KG1 (cell line): ENCODE measurements at places on chromosomes 16 and 17.

DNA sequence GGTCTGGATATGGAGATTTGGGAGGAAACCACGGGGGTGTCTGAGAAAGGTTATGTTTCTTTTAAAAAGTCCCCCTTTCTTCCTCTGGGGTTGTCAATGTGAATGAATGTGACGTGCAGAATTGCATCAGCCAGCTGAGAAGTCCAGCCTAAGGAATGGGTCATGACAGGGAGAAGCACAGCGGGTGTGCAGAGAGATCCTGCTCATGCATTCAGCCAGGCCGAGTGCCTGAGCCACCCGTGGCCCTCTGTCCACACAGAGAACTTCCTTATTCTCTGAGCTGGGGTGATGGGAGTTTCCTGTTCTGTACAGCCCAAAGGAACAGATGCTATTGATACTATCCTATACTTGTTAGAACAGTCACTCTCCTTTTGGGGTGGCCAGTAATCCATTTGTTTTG lies 117.9 kb downstream of the CPPED1 start:
- DNase-seq = no peak

GRCh38 chr17:66619206-66619605 lies 215.7 kb upstream of the CACNG5 start:
- no peak for DNase-seq

DNA sequence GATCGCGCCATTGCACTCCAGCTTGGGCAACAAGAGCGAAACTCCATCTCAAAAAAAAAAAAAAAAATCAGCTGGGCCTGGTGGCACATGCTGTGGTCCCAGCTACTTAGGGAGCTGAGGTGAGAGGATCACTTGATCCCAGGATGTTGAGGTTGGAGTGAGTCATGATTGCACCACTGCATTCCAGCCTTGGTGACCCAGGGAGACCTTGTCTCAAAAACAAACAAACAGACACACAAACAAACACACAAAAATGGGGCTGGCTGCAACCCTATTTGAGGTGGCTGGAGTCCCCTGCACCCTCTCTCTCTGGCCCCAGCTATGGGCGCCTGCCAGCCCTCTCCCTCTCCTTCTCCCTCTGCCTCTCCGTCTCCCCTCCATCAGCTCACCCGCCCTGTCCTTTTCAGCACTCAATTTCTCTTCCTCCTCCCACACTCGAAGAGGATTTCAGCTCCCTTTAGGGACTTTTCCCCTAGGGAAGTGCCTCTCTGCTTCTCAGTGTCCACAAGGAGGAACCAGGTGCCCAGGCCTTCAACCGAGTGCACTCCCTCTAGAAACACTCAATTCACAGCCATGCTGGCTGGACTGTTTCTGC lies 17.5 kb upstream of the TFAP4 start:
- no peak for DNase-seq

DNA sequence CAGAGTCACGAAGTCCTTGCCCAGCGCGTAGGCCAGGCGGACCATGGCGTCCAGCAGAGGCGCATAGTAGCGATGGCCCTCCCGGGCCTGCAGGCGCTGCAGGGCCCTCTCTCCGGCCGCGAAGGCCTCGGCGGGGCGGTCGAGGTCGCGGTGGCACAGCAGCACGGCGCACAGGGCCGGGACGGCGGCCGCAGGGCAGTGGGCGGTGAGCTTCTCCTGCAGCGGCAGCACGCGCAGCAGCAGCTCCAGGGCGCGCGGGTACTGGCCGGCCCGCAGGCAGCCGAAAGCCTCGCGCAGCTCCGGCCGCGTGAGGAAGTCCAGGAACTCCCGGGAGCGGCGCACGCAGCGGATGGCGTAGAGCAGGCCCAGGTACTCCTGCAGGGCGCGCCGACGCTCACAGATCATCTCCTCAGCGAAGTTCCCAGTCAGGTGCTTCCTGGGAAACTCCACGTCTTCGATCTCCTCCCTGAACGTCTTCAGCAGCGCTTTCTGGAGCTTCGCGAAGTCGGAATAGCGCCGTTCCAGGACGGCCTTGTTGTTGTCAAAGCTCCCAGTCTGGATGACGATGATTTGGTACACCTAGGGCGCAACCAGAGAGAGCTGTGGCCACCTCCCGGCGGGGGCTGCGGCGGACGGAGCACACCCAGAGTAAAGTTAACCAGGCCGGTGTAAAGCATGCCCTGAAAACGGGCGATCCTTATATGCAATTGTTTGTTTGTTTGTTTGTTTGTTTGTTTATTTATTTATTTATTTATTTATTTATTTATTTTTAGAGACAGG lies 7.4 kb downstream of the SNX20 start:
- no peak for DNase-seq

GRCh38 chr16:71895679-71896365 lies 491 bp downstream of the IST1 start:
- no peak for DNase-seq

DNA sequence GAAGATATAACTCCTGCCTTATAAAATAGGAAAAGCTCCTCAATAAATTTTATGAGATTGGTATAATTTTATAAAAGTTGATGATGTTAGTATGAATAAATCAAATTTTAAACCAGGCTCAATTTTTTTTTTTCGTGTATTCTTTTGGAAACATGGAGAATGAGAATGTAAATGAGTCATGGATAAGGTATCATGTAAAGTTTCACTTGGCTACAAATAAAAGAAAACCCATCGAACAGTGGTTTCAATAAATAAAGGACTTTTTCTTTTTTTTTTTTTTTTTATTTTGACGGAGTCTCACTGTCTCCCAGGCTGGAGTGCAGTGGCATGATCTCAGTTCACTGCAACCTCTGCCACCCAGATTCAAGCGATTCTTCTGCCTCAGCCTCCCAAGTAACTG lies 67.3 kb downstream of the PHKB start:
- DNase-seq = no peak

DNA sequence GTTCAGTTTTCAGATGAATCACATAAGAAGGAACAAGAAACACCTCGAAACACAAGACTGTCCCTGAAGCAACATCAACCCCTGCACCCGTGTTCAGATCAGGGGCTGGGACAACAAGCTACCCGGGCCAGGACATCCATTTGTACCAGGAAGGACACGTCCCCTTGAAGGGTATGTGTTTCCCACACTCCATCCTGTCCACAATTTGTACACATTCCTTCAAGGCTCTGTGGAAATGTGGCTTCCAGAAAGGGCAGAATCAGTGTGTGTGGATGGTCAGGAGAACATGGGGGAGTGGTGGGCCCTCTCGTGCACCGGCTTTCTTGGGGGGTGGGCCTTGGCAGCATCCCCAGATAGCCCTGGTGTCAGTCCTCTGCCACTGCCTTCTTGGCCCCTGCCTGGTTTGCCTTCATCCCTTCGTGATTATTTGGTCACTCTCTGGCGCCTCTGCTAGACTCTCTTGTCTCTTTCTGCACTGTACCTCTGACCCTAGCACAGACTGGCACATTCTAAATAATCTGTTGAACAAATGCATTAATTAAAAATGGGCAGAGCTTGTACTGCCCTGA lies 10.3 kb downstream of the KIFC3 start:
- DNase-seq = no peak

- DNase-seq = no peak
Measured at GRCh38 chr16:31298958-31299357, 39.2 kb downstream of the ITGAM start.

GRCh38 chr17:37744961-37745800 lies at the start of gene HNF1B:
HNF1B (minus strand) TSS chr17:37745059; CDS start chr17:37744884, 175 bp downstream.
- DNase-seq = no peak

DNA sequence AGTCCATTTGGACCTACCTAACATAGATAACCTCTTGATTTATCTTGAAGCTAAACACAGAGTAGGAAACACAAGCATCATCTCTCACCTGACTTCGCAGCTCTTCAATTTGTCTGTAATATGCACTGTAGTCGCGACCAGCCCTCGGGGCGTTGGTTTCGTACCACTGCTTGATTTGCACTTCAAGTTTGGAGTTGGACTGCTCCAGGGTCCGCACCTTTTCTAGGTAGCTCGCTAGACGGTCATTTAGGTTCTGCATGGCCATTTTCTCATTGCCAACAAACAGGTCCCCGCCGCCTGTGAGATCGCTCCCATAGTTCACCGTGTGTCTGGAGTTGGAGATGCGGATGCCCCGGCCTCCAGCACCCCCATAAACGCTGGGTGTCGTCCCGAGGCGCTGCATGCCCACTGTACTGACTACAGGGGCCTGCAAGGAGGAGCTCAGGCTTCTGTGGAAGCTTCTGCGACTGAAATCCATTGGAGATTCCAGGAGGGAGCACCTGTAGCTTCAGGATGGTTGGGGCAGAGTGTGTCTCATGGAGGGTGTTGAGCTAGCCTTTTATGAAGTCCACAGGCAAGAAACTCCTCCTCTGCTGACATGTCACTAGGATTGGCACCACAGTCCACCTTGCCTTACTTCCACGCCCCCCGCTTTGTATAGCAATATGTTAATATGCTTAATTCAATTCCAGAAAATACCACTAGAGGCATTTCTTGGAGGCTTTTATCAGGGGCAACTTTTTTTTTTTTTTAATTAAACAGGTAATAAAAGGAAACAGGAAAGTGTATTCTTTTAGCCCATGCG lies at the start of gene KRT20:
Gene KRT20, minus strand, starts transcription at position 535 of the 805 bp plus-strand sequence. Its CDS starts 57 bp downstream, at position 478.
- DNase-seq = no peak

DNA sequence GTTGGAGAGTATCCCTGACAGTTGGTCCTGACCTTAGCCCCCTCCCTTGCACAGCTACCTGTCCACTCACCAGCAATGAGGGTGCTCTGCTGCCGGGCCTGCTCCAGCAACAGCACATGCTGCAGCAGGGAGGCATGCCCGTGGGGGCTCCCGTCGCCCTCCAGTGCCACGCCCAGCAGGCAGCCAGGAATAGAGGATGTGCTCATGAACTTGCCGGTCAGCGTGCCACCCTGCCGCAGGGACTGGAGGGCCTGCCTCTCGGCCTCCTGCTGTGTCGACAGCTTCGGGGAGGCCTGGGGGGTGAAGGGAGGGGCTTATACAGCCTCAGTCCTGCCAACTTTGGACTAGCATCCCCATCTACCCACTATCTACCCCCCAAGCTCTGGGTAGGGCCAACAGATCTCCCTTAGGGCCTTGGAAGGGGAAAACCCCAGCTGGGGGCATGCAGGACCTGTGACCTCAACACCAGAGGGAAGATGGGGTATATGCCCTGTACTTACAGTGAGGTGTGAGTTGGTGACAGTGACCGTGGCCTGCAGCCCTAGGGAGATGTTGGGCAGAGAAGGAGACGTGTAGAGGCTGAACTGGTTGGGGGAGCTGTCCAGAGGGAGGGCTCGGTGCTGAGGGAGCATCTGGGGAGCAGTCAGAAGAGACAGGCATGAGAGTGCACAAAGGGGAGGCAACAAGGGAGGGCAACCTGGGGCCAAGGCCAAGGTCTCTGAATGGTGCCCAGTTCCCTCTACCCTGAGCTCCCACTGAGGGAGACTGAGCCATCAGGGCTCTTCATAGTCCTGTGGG lies 20.9 kb downstream of the G6PC3 start:
- no peak for DNase-seq

GRCh38 chr16:83306961-83307593 lies 500.7 kb upstream of the HSBP1 start:
- DNase-seq = no peak

GRCh38 chr17:4574448-4575045 lies 9.8 kb upstream of the SMTNL2 start:
- no peak for DNase-seq

GRCh38 chr16:87945351-87946042 lies 5.7 kb upstream of the BANP start:
- no peak for DNase-seq

GRCh38 chr16:4246777-4247459 lies 5.0 kb upstream of the SRL start:
- DNase-seq = no peak

GRCh38 chr16:78972006-78972405 lies 628.5 kb downstream of the MAF start:
- no peak for DNase-seq

DNA sequence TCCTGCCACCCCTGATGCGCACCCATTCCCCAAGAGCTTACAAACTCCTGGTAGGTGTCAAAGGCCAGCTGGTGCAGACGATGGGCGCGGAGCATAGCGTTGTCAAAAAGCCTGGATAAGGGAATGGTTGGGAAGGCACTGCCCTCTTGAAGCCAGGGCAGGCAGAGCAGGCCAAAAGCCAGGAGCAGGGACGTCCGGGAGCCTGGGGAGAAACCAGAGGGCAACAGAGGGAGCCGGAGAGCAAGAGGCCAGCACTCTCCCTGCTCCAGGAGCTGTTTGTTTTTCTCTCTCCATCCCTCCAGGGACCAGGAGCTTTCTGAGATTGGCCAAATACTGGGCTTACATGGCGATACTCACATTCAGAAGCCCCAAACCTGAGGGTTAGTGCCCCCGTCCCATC lies 334 bp downstream of the GH1 start:
- DNase-seq = no peak

GRCh38 chr16:3223913-3224515 lies 10.9 kb downstream of the ZNF200 start:
- DNase-seq = no peak

GRCh38 chr17:52837492-52837891 lies 679.0 kb upstream of the CA10 start:
- DNase-seq = no peak

GRCh38 chr16:68233085-68233834 lies 2.7 kb downstream of the ESRP2 start:
- DNase-seq = no peak

DNA sequence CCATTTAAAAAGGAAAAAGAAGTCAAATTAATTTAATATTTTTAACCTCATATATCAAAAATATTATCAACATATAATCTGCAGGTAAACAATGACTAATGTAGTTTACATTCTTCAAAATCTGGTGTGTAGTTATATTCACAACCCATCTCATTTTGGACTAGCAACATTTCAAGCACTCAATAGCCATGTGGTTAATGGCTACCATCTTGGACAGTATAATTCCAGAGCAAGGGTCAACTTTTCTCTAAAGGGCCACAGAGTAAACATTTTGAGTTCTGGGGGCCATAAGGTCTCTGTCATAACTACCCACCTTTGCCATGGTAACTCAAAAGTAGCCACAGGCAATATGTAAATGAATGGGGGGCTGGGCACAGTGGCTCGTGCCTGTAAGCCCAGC lies 153.9 kb downstream of the PARN start:
- DNase-seq = no peak

GRCh38 chr16:57527610-57528360 lies 8.6 kb downstream of the CCDC102A start:
- DNase-seq = no peak

GRCh38 chr16:70548936-70549335 lies 25.3 kb downstream of the SF3B3 start:
- no peak for DNase-seq

GRCh38 chr17:44572801-44573200 lies 15.5 kb downstream of the FZD2 start:
- DNase-seq = no peak

GRCh38 chr17:10200016-10200415 lies 1.6 kb upstream of the GAS7 start:
- no peak for DNase-seq

- DNase-seq = no peak
Measured at GRCh38 chr16:783404-784161, 4.6 kb downstream of the RPUSD1 start.
